Activated CD4-positive, alpha-beta T cell treated with anti-CD3 and anti-CD28 coated beads for 36 hours (primary cell): ENCODE measurements at places on chromosomes 7 and 10.

DNA sequence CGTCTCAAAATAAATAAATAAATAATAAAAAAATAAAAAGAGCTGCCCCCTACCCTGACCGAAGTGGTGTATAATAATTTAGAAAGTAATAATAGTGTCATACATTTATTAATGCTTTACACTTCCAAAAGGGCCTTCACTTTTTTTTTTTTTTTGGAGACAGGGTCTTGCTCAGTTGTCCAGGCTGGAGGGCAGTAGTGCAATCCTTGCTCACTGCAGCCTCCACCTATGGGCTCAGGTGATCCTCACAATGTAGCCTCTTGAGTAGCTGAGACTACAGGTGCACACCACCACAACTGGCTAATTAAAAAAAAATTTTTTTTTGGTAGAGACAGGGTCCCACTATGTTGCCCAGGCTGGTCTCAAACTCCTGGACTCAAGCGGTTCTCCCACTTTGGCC lies 1.4 kb downstream of the FAM149B1 start:
- no peaks in the 10 kb centered on the region for H3K27me3 ChIP-seq
- peaks cover 29% of the 10 kb centered on the region for H3K4me1 ChIP-seq
- peak overlapping the region; percentile 28 for H3K4me3 ChIP-seq
- no peak overlapping the region for H3K27ac ChIP-seq
- H3K36me3 ChIP-seq, result peaks cover 17% of the 10 kb centered on the region

- DNase-seq, result no peak
- H3K27ac ChIP-seq, result no peak overlapping the region
- H3K36me3 ChIP-seq, result no peaks in the 10 kb centered on the region
- H3K27me3 ChIP-seq, result no peaks in the 10 kb centered on the region
- no peak overlapping the region for H3K4me3 ChIP-seq
Observed at GRCh38 chr7:40772096-40772495, 637.3 kb downstream of the SUGCT start.

DNA sequence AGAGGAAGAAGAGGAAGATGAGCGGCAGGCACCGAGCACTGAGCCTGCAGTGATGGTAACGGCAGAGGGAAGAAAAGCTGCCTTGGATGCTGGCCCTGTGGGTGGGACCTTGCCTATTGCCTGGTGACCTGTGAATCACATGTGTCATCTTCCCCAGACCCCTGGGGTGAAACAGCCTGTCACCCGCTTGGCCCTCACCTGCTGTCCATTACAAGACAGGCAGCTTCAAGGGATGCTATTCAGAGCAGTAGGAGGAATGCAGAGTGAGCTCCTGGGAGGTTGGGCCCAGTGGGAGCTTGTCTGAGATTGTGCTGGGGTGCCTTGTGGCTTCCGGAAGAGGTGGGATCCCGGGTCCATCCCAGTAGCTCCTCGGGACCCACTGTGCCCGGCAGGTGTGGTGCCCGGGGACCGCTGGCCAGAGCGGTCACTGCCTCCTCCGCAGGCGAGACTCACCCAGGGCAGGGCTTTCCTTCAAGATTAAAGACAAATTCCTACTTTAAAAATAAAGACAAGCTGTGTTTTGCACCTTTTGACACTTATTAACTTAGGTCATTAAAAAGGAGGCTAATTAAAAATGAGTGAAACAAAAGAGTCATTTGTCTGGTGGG lies 440.2 kb upstream of the MKI67 start:
- no peak overlapping the region for H3K27ac ChIP-seq
- H3K4me1 ChIP-seq, result no peaks in the 10 kb centered on the region
- no peak overlapping the region for H3K4me3 ChIP-seq
- no peak for DNase-seq

- no peak overlapping the region for H3K4me3 ChIP-seq
- no peaks in the 10 kb centered on the region for H3K27me3 ChIP-seq
- H3K36me3 ChIP-seq, result no peaks in the 10 kb centered on the region
Observed at GRCh38 chr7:82235713-82236112, 207.9 kb downstream of the CACNA2D1 start.

DNA sequence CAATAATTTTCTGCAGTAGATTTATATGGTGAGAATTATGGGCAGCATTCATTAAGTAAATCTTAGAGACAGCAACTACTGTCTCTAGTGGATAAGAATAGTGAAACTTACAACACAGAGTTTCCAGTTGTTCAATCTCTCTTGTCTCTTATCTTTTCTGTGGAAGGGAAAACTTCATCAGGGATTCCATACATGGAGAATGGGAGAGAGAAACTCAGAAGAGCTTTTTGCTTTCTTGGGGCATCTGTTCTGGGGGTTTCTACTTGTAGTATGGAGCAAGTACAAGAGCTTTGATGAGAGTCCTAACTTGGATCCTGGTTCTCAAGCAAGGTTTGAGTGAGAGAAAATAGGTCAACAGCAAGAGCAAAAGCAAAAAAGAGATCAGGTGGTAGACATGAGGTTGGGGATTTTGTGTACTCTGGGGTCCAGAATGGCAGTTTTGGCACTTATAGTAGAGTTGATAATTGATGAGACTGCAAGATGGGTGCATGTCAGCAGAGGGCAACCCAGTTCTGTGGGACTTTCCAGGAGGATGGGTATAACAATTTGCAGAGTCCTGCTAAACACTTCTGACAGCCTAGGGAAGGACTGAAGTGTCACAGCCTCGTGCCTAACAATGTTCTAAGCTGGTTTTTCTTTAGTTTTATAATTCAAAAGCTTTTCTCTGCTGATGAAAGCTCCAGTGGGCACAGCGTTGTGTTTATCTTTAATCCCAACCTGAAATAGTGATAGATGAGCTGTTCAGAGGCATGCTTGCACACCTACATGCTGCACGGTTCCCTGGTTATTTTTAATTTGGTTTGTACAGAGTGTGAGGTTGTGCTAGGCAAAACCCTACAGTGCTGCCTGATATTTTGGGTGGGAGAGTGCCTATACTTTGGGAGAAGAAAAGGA lies 32.0 kb upstream of the STRIP2 start:
- H3K27me3 ChIP-seq, result no peaks in the 10 kb centered on the region
- peaks cover 14% of the 10 kb centered on the region for H3K36me3 ChIP-seq
- H3K4me1 ChIP-seq, result peaks cover 33% of the 10 kb centered on the region
- H3K27ac ChIP-seq, result peak overlapping the region; percentile 9
- H3K4me3 ChIP-seq, result no peak overlapping the region

- no peak overlapping the region for H3K27ac ChIP-seq
- DNase-seq, result no peak
- H3K27me3 ChIP-seq, result no peaks in the 10 kb centered on the region
- no peak overlapping the region for H3K4me3 ChIP-seq
- peaks cover 2% of the 10 kb centered on the region for H3K4me1 ChIP-seq
- no peaks in the 10 kb centered on the region for H3K36me3 ChIP-seq
Observed at GRCh38 chr7:52287698-52288097, 747.7 kb upstream of the POM121L12 start.
